ENCODE measurements at places on chromosomes 16 and 17.

DNA sequence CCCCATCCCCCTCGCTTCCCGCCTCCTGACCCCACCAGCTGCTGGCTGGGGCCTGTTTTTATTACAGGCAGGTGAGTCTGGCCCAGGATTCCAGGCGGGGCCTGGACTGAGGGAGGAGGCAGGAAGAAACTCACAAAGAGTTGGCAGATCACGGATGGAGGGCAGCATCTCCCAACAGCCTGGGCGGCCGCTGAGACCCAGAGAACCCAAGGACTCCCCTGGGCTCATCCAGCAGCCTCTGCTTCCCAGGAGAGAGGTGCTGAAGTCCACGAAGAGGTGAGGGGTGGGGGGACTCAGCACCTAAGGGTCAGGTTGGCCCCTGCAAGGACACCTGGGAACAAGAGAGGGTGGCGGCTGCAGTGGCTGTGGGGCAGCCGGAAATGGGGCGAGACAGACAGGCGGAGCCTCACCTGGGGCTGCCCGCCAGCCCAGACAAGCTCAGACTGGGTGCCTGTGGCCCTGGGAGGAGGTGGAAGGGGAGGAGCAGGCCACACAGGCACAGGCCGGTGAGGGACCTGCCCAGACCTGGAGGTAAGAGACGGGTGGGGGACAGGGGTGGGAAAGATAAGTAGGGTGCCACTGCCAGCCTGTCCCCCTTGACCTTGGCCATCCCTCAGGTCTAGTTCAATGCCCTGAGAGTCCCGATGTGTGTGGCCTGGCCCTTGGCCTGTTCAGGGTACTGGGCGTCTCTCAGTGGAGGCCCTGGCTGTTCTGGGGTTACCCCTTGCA lies 8.7 kb upstream of the ADGRG1 start:
- DNase-seq: no peak

- DNase-seq: peak; percentile 39
These were observed 18.1 kb upstream of the RAB11FIP4 start for GRCh38 chr17:31373150-31374093.

- no peak for DNase-seq
These were observed 91.8 kb downstream of the KCNJ2 start for GRCh38 chr17:70261170-70261569.

- DNase-seq: no peak
These were observed 65.3 kb upstream of the NUDT7 start for GRCh38 chr16:77657016-77657415.

Measured in foreskin fibroblast (primary cell).